Osteoblast (primary cell): ENCODE measurements at places on chromosomes 4 and X.
A peak's percentile ranks its signal among the peaks of the same experiment; 100 is the strongest.

GRCh38 chr4:169195032-169195431 lies 75.7 kb downstream of the SH3RF1 start:
- DNase-seq = no peak

DNA sequence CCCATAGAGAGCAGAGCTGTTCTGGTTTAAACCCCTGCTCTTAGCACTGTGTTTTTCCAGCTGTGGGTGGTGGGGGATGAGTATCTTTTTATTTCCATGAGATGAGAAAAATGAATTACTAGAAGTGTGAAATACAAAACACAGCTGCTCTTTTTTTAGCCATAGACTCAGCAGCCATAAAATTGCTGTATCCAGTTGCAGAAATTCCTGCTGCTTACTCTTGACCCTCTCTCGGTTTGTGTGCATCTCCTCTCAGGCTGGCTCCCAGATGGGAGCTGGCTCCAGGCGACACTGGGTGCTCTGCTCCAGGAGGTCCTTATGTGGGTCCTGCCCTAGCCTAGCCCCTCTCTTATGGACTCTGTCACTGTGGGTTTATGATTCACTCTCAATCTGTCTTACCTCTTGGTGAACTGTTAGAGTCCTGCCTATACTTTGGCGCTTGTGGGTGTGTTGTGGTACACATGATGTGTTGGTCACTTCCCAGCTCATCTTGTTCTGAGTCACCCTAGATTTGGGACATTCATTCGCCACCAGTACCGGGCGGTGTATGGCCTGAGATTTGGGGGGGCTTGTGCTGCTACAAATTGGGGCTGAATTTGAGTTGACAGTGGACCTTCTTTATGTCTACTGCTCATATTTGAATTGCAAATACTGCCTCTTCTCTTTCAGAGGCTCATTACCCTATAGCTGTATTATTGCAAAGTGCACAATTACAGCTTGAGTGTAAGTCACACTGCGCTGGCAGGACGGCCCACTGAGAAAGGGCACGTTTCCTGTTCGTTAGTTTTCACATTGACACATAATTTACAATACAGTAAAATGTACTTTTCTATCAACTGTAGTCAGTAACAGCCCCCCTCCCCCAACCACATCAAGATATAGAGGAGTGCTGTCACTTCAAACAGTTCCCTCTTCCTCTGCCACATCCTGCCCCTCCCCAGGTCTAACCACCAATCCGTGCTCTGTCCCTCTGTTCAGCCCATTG lies 46.9 kb upstream of the MSANTD1 start:
- peak; percentile 84 for DNase-seq

- DNase-seq = no peak
These were observed 27.1 kb upstream of the REST start for GRCh38 chr4:56880572-56880971.

DNA sequence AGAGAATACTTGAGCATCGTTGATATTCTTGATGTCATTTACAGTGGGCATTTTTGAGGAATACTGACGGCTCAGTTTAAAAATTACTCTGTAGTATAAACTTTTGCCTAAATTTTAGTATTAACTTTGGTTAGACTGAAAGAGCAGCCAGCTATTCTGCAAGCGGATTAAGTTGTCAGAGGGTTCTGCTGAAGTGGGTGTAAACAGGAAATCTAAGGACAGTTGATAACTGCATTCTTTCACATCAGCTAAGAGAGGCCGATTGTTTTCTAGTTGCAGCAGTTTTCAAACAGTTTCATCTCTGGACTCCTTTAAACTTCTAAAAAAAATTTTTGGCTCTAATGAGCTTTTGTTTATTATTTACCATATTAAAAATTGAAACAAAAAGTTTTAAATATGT lies 149.6 kb downstream of the RAPGEF2 start:
- DNase-seq = no peak
